ENCODE measurements at places on chromosomes 3 and 15.

- DNase-seq = no peak
Measured at GRCh38 chr3:50221411-50222168, 14.4 kb upstream of the GNAI2 start.

DNA sequence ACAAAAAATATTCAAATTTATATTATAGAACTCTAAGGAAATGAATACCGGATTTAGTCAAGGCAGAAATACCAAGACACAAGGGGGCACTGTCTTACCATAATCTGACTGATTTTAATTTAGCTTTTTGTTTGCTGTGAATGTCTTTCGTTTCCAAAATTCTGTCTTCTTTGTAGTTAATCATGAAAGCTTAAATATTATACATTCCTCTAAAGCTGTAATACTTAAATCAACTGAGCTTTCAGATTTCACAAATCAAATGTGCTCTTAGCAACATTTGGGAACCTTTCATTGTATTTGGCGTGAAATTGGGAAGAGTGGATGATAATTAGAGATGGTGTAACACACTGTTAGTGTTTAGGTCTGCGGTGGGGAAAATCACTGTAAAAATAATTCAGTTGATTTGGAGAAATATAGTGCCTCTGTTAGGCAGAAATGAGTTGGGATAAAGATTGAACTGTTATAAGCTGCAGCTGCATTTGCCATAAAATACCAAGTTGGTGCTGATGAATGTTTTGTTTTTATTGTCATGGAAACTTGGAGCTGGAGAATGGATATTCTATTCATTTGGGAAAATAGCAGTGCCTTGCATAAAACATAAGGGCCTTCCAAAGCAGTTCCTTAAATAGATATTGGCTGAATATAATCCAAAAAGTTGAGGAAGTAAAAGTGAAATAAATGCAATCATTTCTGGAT lies 228.2 kb downstream of the TCF12 start:
- no peak for DNase-seq

GRCh38 chr3:156751461-156752025 lies 74.6 kb upstream of the LEKR1 start:
- DNase-seq = peak; percentile 89

DNA sequence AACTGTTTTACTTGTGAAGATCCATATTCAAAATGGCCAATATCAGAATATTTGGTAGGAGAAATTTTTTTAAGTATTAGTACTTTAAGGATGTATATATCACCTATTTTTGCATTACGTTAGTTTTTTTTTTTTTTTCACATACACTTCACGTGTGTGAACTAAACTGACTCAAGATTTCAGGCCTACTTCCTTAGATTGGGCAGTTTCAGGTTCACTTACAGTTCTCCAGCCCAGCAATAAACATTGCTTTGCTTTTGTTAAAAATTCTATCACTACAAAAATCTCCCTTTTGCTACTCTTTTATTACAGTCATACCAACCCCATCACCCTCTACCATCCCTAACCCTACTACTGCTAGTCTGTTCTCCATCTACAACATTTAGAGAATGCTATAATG lies 183.6 kb downstream of the KCNH8 start:
- no peak for DNase-seq

- DNase-seq = no peak
Measured at GRCh38 chr3:59424268-59425010, 374.6 kb upstream of the CFAP20DC start.

GRCh38 chr3:14290631-14291385 lies 111.6 kb upstream of the SLC6A6 start:
- DNase-seq = no peak

GRCh38 chr3:134608771-134609435 lies 41.9 kb downstream of the KY start:
- DNase-seq = no peak

DNA sequence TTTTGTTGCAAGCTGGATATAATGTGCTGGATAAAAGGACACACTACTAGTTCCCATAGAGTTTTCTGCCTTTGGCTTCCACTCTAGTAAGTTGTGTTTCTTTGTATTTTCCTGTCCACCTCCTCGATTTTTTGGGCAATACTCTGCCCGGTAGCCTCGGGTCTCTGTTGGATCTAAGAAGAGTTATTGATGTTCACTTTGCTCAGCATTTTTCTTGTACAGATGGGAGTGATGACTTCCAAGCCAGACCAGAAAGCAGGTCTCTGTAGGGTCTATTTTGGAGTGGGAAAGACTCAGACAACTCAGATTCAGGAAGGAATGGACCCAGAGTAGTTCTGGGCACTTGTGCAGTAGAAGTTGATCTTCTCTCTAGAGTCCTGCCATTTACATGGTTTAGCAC lies 36.0 kb upstream of the PRTG start:
- DNase-seq = no peak

GRCh38 chr15:71669688-71670087 lies 140.7 kb upstream of the NR2E3 start:
- DNase-seq = no peak

DNA sequence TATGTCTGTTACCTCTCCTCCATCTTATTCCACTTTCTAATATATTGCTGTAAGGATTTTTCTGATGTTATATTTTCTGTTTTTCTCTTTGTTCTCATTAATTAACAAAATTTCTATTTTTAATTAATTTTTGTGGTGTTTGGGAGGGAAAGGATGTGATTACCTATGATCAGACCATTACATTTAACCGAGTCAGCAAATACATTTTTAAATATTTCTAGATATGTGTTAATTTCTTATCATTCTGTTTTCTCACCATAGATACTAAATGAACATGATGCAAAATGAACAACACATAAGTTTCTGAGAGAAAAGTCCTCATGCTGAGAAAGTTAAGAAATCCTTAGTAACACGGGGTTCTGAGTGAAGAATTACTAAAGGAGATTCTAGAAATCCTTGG lies 80.6 kb upstream of the P2RY1 start:
- no peak for DNase-seq

GRCh38 chr3:192273001-192273696 lies 454.2 kb downstream of the FGF12 start:
- DNase-seq = no peak

DNA sequence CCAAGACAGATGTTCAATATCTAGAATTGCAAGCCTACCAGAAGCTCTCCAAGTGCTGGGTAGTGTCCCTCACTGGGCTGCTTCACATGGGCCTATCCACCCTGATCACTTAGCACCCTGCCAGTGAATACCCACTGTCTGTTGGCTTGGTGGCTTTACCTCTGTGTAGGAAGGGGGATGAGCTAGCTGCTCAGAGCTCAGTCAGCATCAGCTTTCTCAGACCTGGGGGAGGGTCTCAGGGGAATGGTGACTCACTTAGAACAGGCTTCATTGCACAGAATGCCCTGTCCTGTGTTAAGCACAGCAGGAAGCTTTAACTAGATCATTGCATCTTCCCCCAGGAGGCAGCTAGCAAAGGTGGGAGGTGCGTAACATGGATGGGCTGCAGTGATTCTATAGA lies 209.8 kb downstream of the PDCD6IP start:
- no peak for DNase-seq

DNA sequence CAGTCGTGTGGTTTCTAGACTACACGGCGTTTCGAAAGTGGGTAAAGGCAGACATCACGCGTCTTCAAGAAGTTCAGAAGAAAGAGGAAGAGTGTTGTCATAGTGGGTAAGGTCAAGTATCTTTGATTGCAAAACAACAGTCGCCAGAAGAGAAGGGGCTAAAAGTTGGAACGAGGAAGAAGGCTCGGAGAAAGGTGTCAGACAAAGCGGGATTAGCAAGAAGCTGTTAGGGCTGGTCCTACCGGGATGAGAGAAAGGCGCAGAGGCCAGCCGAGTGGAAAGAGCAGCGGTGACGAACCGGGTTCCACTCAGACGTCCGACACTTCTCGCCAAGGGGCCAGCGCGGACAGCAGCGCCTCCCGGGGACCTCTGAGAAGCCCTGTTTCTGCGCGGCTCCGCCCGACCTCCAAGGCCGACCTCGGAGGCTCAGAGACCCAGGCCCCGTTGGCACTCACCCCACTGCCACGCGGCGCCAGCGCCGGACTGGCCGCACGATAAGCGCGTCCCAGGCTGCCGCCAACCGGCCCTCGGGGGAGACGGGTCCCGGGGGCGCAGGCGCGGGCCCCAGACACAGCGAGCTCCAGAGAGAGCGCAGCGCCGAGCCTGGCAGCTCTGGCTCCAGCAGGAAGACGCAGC lies 436 bp downstream of the ADPGK start:
- DNase-seq = no peak

Measured in fibroblast of skin of left biceps (primary cell).